NCI-H1092 (cell line): ENCODE measurements at places on chromosomes 2 and 18.

DNA sequence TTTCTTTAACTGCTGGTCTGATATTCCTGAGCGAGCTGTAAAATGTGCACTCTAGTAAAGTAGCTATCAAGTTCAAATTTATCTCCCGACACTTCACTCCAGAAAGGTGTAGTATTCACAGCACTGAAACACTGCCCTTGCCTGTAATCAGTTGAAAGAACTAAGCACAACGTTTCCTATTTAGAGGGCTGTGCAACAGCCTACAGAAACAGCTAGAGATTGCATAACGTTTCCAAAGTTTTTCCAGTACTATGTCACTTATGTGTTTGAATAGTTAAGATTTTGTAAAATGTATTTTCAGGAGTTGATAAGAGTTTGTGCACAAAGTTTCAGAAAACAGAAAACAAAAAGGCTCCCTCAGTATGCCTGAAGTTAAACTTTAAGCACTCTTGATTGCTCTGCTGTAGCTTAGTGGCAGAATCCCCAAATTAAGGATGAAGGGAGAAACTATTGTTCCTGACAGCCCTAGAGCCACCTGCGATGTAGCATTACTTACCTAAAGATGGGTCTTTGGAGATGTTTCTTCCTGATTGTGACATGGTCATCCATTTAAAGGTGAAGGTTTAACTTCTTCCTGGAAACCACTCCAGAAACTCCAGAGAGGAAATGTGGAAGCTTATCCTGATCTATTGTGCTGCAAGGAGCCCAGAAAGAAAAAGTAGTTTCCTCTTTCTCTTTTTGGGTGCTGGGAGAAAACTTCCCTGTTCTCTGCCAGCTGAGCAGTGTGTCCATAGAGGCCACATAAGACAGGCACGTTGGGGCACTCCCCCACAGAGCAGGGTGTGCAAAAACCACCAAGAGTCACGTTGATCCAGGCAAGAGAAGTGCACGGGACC lies 536 bp downstream of the PDE1A start:
- DNase-seq: no peak

DNA sequence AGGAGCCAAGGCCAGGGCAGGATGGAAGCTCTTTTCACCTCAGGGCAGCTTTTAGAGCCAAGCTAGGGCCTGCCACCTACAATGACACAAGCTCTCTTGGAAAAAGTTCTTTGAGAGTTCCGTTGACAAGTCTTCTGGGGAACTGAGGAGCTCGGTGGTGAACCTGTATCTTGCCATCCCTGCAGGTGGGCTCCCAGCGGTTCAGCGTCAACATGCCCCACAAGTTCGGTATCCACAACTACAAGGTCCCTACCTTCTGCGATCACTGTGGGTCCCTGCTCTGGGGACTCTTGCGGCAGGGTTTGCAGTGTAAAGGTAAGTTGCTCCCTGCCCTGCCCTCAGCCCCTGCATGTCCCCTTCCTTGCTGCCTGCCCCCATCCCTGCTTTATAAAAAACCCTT lies 312.8 kb upstream of the EPAS1 start:
- no peak for DNase-seq

DNA sequence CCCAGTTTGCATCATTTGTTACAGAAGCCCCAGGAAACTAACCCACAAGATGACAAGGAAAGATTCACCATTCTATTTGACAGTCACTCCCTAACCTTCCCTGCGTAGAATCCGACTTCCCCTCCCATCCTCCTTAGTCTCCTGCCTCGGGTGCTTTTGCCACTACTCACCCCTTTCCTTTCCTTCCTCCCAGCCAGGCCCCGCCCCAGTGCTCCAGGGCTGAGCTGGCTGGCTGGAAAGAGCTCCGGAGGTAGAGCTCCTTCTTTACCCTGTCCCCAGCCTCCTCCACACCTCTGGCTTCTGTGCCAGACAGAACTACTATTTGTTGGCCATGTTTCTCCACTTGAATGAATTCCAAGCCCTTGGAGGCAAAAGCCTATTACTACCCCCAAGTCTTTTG lies 317.6 kb upstream of the NCKAP5 start:
- DNase-seq: no peak

DNA sequence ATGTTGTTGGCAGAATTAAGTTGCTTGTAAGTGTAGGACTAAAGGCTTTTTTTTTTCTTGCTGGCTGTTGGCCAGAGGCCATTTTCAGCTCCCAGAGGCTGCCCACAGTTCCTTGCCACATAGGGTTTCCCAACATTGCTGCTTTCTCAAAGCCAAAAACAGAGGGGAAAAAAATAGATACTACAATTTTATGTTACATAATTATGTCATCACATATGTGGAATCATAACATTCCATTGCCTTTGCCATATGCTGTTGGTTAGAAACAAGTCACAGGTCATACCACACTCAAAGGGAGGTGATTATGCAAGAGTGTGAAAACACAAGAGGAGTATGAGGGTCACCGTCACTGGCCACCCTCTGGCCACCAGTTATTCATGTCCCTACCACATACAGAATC lies 154.5 kb downstream of the RTN4 start:
- no peak for DNase-seq

GRCh38 chr18:62522178-62522503 lies 684 bp upstream of the ZCCHC2 start:
- DNase-seq: no peak

- no peak for DNase-seq
Observed at GRCh38 chr18:26414901-26415440, 133.4 kb downstream of the KCTD1 start.

- no peak for DNase-seq
Observed at GRCh38 chr18:46502444-46502843, 154.6 kb downstream of the LOXHD1 start.

DNA sequence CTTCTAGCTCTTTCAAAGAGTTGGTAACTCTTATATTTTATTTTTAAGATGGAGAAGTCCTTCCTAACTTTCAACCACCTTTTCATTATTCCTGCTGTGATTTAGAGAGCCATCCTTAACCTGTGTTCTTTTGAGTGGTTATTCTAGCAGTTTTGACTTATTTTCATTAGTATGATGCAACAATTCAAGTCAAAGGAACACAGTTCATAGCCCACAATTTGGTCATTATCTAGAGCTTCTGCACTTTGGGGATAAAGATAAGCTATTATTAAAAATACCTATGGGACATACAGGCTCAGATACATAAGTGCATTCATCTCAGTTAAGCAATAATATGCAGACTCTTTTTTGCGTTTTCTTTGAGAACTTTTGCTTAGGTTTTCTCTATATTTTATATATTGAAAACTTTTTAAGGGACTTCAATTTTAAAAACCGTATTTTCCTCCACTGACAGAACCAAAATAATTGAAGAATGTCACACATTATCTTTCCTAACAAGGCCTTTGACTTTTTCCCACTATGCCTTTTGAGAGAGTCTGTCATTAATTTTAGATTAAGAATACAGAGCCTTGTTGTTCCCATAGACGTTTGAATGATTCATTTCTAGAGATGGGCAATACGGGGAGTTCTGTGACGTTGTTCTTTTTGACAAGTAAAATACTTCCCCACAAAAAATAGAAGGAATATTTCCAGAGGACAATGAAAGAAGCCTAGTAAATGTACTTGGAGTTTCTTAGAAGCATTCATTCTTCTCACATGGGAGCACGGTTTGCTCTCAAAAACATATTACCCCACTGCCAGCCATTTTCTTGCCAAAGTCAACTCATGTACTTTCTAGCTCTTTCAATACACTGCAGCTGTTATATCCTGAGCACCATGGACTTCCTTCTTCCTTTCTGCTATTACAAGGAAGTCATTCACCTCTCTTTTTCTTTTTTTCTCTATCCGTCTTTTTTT lies 42.9 kb upstream of the RASGRP3 start:
- DNase-seq: no peak

- no peak for DNase-seq
Observed at GRCh38 chr2:79041032-79041448, 15.5 kb downstream of the REG3G start.

DNA sequence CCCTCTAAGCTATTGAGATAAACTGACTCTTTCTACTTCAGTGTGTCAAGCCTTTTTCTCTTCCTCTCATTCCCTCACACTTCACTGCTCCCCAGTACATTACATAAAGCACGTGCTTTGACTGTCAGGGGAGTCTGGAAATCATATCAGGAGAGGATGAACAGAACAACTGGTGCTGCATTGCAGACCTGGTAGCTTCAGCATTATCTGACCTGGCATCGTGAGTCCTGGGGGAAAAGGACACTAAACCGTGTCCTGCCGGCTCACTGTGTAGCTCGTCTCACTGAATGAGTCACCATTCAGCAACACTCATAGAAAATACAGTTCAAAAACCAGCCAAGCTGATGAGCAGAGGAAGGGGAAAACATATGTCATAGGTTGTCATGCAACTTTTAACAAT lies 108.5 kb upstream of the UNC80 start:
- no peak for DNase-seq

- DNase-seq: no peak
Observed at GRCh38 chr18:47254341-47254939, 3.0 kb upstream of the SKOR2 start.

DNA sequence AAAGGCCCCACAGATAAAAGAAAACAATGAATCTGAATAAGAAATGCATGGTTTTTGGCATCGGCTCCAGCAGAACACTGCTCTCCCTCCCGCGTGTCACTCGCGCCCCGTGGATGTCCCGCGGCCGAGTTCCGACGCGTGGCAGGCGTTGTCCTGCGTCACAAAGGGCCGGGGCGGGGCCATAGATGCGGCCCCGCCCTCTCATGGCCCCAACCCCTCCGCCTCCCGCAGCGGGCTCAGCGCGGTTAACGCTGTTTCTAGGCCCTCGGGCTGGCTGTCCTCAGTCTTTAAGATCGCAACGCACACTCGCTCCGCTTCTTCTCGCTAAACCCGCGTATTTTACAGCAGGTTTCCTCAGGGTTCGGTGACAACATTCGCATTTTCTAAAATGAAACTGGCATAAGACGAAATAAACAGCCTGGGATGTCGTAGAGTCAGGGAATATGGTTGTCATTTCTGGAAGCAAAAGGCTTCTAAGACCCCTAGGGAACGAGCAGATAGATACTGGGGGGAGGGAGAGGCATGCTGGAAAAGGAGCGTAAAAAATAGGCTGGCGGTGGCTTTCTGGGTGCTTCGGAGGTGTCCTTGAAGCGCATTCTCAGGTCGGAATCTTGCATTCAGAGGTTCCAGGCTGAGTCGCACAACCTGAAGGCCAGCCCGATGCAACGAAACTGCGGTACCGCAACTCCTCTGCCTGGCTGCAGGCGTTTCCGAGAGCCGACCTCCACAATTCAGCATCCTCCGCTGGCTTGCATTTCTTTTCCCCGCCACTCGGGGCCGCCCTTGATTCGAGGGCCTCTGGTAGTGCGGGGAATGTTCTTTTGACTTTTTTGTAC lies at the start of gene FKBP7:
TSS of gene FKBP7 (minus strand) at position 162 of the 836 bp plus-strand sequence. CDS start at position 61, 101 bp downstream.
- peak; percentile 75 for DNase-seq

DNA sequence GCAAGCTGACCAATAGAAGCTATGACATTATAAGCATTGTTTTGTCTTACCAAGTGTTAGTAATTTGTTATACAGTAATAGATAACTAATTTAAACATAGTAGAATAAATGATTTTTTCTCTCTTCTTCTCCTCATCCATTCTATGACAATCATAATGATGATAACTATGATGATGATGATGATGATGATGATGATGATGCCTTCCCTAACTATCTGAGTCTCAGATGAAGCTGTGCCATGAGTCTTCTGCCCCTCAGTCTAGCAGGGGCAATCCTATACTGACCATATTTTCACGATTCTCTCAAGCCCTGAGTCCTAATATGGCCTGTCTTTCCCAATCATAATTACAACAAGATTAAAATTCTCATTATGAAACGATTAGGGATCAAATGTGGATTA lies 1369.0 kb downstream of the LRP1B start:
- DNase-seq: no peak

DNA sequence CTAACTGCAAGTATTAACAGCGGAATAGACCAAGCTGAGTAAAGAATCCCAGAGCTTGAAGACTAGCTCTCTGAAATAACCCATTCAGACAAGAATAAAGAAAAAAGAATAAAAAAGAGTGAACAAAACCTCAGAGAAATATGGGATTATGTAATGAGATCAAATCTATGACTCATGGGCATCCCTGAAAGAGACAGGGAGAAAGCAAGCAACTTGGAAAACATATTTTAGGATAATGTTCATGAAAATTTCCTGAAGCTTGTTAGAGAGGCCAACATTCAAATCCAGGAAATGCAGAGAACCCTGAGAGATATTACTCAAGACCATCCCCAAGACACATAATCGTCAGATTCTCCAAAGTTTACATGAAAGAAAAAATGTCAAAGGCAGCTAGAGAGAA lies 17.3 kb downstream of the PFN4 start:
- DNase-seq: no peak
